AG20443 (cell line): ENCODE measurements at places on chromosomes 6 and 20.

DNA sequence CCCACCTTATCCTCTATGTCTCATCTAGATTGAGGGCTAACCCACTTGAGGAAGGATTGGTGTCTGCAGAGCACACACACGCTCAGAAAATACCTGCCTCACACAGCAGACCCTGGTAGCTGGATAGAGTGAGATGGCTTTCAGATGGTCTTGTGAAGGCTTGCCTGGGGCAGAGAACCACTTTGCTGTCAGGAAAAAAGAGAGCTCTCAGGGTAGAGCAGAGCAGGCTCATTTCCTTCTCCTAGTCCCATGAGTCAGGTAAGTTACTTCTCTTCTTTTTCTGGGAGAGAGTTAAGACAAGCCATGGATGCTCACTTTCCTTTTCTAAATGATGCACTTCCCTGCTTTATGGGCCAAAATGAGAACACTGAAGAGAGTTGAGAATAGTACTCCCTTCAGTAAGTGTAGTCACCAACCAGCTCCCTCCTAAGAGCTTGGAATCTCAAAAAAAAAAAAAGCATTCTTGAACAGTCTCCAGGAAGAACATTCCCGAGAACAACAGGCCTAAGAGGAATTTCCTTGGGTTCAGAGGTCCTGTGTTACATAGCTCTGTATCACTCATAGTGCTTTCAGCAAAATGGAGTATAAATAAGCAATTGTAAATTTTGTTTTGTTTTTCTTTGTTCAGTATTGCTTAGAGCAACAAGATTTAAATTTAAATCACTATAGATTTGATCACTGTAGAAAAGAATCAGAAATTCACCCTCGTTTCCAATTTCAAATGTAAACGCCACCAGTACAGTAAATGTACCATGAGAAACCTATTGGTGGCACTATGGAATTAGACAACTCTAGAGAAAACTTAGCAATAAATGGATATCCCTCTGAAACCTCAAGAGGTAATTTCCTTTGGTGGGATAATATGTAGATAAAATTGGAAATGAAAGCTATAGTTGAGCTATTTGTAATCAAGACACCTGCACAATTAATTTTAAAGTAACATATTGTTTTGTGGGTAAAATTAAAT is 530.3 kb downstream of the RFPL4B start:
- peak; percentile 86 for DNase-seq

GRCh38 chr6:159023893-159024292 is 20.9 kb downstream of the TAGAP start:
- DNase-seq: no peak

- DNase-seq: no peak
These were observed 34.5 kb upstream of the HLA-A start for GRCh38 chr6:29907637-29908340.

- peak; percentile 29 for DNase-seq
These were observed 75.1 kb upstream of the ATXN1 start for GRCh38 chr6:16836144-16836981.

GRCh38 chr6:17093686-17094085 is 8.2 kb upstream of the STMND1 start:
- no peak for DNase-seq

- DNase-seq: no peak
These were observed 12.3 kb downstream of the PCK1 start for GRCh38 chr20:57573242-57573641.

DNA sequence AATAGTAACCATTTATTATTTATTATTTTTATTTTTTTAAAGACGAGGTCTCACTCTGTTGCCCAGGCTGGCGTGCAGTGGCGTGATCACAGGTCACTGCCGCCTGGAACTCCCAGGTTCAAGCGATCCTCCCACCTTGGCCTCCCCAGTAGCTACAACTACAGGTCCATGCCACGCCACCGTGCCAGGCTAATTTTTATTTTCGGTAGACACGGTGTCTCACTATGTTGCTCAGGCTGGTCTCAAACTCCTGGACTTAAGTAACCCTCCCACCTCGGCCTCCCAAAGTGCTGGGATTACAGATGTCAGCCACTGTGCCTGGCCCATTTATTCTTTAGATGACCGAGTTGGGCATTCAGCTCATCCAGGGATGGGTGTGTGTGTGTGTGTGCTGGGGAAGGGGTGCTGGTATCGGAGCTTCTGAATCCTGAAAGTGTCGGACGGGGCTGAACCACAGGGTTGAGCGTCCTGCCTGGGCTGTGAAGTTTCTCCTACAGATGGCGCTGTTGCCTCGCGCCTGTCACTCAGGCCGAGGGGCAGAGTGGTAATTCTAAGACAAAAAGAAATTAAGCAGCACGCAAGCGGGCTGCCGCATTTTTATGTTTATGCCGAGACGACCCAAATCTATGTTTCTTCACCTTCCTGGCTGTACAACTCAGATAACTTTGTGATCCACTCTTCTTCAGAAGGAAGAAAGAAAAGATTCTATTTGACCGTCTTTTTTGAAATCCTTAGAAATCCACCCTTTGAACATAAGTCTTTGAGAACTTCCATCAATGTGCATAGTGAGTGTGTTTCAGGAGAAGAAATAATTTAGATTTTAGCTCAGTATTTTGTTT is 252.8 kb downstream of the CDH26 start:
- peak; percentile 83 for DNase-seq

DNA sequence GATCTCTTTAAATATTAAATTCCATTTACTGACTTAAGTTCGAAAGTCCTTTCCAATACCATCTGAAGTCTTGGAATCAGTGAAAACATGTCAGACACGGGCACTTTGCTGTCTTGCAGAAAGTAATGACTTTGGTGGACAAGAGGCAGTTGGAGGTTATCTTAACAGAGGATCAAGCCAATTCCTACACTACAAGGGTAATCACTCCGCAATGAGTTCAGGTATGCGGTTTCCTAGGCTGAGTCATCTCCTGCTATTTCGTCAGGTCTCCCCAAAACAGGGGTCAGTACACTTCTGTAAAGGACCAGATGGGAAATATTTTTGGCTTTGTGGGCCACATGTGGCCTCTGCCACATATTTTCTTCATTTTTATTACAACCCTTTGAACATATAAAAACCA is 656.6 kb downstream of the KIF16B start:
- DNase-seq: no peak

DNA sequence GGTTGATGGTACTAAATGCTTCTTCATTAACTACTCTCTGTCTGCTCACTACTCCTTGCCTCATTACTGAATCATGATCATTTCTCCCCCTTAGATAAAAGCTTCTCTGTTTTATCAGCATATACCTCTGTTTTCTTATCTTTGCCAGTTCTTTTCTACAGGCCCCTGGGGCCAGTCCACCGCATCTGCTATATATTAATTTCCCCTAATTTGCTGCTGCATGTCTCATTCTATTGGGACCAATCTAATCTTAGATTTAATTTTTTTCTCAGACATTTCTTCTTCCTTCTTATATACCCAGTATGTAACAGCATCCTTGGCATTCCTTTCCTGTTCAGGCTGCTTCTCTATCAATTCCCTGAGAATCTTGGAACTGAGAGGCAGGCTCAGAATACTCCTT is 51.2 kb downstream of the GRIK2 start:
- no peak for DNase-seq
